ENCODE measurements at places on chromosomes 7 and 10.

DNA sequence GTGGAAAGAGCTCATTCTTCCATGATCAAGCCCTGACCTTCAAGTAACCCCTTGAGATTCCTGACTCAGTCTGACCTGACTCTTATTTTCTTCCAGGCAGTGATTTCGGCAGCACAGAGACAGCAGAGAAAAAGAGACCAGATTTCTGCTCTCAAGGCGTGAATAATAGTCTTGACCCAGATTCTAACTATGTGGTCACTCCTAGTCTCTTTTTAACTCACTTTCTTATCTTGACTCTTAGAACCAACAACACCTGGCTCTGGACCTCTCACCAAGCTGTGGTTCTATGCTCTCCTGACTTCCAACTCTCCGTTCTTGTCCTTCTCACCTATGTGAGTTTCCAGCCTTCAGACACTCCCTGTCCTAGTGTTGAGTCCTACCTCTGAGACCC is 36.9 kb upstream of the KDM7A start:
- no peak for DNase-seq

DNA sequence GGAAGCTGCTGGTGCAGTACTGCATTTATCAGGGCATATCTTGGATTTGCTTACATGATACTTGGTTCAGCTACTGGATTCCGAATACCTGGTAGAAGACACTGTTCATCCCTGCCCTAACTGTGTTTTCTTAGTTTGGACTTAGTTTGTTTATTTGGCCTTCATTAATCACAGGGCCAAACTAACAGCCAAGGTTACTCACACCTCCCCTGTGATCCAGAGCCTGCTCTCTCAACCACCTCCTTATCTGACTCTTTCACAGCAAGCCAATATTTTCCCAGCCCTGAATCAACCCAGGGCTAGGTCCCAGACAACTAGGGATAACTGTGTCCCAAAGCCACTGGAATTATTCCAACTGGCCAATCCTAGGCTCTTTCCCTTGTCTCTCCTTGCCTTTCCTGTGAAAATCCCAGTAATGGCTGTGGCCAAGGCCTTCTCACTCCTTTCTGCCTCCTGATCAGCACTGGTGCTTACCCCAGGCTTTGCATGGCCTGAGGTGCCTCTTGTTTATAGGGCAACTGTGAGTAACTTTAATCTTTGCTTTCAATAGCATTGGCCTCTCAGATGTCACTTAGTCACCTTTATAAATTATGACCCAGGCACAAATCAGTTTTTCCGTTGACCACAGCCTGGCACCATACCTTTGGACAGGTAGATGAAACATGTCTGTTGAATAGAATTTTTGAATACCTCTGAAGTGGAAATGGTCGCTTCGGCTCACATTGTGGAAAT is 9.3 kb upstream of the JCAD start:
- no peak for DNase-seq

GRCh38 chr10:109893386-109893785 is 29.9 kb downstream of the XPNPEP1 start:
- DNase-seq: no peak

GRCh38 chr10:44042926-44043602 is 341.8 kb downstream of the CXCL12 start:
- DNase-seq: no peak

Measured in liver (tissue), 10 donors.